ENCODE measurements at places on chromosomes 3 and 15.

DNA sequence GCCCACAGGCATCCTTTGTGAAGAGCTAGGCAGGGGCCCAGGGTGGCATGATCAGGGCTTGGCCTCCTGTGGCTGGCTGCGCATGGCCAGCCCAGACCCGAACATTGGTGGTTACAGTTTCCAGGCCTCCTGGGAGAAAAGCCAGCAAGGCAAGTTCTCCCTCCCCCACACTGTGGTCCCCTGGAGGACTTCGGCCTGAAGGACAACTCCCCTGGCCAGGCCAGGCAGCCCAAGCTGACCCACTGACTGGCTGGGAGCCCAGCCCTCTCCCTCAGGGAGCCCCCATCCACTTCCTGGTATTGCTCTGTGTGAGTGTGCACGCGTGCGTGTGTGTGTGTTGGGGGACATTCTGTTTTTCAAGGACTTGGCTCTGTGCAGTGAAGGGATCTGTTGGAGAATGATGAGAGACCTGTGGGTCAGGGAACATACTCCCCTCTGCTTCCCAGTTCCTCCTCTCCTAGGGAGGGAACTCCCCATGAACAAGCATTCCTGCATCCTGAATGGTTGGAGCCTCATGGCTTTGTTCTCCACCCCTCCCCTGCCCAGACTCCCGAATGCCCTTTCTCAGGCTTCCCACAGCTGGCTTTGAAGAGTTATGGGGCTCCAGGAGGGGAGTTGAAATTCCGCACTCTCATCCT is 29.5 kb downstream of the CORO2B start:
- no peak for DNase-seq

DNA sequence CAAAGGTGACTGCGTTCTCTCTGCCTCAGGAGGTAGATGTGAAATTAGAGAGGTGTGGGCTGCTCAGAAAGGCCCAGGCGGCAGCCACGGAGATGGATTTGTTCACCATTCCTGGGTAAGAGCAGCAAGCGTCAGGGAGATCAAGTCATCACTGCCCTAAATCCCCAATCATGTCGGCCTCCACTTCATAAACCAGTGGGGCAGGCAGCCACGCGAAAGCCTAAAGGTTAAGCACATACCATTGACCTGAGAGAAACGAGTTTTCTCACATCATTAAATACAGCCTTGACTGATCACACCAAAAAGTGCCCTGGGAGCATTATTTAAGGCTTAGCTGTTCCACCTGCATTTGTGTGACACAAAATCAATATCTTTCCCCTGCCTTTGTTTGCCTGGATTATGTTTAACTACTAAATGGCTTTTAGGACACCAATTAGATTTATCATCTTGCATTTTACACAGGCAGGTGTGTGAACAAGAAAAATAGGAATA is 50.7 kb upstream of the FOXB1 start:
- no peak for DNase-seq

DNA sequence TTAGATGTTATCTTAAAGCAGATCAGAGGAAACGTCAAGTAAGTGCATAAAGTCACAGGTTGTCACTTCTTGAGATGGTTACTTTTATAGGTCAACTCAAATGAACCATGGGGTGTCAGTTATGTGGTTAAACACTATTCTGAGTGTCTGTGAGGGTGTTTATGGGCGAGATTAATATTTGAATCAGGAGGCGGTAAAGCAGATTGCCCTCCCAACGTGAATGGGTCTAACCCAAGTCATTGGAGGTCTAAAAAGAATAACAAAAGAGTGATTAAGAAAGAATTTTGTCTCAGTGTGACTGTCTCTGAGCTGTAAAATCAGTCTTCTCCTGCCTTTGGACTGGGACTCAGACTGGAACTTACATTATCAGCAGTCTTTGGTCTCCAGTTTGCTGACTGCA is 977.5 kb downstream of the NAALADL2 start:
- no peak for DNase-seq

DNA sequence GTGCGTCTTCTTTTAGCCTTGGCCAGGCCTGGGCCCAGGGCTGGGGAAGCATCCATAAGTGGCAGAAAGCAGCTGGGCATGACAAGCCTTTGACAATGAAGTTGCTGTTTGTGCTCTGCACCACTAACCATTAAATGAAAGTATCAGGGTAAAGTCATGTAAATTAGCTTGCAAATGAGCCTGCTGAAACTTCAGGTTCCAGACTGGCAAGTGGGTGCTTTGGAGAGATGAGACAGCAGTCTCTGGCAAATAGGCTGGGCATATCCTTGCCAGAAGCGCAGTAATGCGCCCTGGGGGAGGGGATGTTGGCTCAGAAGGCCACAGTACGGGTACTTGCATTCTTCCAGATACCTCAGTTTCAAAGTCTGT is 40.7 kb downstream of the RAB6B start:
- DNase-seq, result no peak

- no peak for DNase-seq
Measured at GRCh38 chr15:28005004-28005527, 94.0 kb downstream of the OCA2 start.

DNA sequence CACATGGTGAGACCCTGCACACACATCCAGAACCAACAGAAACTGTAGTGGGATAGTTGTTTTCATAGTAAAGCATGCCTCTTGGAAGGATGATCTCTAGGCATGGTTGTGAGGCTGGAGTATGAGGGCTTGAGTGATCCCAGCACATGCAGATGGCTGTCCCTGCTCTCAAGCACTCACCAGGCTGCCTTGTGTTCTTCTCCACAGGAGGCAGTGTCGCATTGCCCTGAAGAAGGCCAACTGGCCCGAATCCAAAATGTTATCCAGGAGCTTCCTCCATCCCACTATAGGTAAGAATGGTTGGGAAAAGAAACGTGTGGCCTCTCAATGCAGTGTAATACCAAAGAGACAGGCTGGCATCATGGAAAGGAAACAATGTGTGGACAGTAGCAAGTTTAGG is 82.7 kb downstream of the TMEM39A start:
- DNase-seq, result no peak

DNA sequence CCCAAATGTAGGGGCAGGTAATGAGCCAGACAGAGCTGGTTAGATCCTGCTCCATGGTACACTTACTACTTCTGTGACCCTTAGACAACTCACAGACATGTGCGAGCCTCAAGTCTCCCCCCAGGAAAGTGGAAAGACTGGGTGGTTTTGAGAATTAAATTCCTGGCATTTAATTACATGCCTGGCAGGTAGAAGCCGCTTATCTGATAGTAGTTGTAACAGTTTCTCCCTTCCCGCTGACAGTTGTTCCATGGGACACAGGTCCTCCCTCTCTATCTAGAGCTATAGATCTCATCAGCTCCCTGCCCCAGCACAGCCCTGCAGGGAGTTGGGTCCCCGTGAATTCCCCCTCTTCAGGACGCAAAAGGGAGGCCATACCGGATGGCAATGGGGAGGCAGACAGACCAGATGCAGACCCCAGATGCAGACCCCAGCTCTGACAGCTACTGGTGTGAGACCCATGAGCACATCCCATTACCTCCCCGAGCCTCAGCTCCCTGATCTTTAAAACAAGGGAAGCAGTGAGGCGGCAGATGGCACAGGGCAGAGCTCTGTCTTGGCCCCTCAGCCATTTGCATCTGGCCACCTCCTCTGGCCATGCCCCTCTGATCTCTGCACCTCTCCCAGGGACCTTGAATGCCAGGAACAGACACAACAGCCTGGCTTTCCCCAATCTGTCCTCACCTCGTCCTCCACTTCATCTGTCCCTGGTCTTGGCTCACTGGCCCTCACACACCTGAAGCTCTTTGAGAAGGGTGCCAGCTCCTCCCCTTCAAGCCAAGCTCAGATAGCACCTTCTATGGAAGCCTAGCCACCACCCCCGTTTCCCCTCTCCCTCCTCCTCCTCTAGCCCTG is 34.1 kb upstream of the NR2C2 start:
- no peak for DNase-seq

DNA sequence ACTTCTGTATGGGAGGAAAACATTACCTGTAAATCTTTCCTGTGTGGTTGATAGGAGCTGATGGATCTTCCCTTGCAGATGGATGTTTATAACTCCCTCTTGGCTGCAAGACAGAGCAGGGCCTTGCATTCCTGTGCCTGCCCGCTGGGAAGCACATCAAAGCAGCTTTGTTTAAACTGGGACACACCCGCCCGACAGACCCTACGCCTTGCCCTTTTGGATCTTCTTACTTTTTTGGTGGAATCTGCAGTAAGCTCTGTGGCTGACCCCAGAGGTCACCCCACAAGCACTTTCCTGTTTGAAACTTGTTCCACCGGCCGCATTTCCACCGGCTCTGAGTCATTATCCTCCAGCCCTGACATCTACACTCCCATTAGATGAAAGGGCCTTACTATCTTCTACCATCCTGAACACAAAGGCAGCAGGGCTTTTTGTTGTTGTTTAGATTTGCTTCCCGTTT is 244.1 kb upstream of the STT3B start:
- no peak for DNase-seq

DNA sequence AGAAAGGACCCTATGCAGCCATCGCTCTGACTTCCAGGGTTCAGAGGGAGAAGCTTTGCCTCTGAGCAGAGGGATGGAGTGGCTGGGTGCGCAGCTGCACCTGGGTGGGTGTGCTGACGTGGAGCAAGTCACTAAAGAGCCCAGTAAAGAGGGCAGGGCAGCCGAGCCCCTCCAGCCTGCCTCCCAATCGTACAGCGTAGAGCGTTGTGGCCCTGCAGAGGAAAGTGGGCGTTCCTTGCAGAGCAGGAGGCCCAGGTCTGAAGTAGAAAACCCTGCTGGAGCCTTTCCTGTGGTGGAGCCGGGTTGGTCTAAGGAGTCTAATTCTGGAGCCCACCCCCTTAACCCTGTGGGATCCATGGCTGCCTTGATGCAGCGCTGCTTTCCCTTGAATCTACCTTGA is 61.0 kb downstream of the ABTB1 start:
- DNase-seq, result no peak

- DNase-seq, result no peak
Measured at GRCh38 chr15:58383876-58384275, 47.9 kb upstream of the LIPC start.

DNA sequence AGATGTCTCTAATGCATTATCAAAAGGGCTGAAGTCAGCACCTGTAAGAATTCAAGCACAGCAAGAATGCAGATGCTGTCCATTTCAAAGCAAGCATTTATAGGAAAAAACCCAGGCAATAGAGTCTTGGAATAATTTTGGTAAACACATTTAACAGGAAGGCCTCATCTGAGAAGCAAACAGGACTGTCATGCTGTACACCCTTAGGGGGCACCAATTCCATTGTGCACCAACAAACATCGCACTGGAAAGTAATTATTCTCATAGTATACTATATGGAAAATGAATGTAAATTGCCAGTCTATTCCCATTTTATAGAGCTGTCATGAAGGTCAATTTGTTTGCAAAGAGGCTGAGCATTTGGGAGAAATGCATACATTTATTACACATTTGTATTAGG is 247.3 kb upstream of the SUCLG2 start:
- no peak for DNase-seq

DNA sequence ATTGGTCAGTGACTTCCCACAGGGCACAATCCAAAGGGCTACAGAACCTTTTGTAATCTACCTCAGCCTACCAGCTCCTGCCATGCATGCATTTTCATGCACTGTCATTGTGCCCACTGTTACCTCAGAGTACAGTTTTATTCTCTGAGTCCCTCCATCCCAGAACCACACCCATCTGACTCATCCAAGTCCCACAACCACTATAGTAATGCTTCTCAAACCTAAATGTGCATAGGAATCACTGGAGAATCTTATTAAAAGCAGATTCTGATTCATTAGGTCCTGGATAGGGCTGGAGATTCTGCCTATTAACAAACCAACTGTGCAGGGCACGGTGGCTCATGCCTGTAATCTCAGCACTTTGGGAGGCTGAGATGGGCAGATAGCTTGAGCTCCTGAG is 3.7 kb upstream of the B3GALNT1 start:
- DNase-seq, result no peak

DNA sequence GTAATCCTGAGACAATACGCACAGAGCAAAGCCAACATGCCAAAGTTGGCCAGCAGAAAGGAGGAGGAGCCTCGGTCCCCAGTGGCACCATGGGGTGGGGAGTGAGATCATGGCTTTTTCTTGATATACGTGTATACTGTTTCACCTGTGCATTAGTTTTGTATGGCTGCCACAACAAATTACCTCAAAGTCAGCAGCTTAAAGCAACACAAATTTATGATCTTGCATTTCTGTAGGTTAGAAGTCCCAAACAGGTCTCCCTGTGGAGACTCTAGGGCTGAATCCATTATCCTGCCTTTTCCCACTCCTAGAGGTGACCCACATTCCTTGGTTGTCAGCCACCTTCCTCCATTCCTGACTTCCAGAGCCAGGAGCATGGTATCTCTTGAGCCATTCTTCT is 176.9 kb upstream of the NSMCE3 start:
- no peak for DNase-seq

- DNase-seq, result no peak
Measured at GRCh38 chr3:107307205-107307604, 70.0 kb upstream of the CCDC54 start.

GRCh38 chr3:153767601-153768560 is 353.3 kb upstream of the ARHGEF26 start:
- no peak for DNase-seq

DNA sequence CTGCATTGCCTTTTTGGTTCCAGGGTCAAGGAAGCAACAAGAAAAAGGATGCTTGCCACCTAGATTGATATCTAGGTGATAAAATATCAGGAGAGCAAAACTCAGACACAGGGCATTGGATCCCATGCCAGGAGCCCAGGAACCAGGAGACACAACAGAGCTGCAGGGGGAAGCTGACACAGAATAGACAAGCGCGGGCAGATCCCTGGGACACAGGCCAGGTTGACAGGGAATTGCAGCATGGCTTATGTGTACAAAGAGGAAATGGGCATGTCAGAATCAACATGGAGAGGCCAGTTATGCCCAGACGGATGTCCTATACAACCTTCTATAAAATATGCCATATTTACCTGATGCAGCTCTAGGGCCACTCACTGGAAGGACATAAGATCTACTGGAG is 84.2 kb downstream of the SEMA6D start:
- no peak for DNase-seq

DNA sequence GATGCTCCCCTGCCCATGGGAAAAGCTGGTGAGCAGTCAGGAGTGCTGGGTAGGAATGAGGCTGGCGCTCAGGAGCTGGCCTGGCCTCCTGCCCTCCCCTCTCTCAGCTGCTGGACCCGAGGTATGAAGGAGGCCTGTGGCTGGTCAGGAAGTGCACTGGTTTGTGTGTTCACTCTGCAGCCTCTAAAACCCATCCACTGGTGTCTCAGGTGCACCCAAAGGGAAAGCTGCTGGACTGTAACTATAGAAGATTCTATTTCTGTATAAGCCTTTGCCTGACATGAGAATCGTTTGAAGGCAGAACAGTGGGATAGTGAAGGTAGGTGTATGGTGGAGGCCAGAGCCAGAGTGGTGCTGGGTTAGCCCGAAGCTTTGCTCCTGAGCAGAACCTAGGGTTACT is 5.7 kb upstream of the CPNE9 start:
- DNase-seq, result no peak

DNA sequence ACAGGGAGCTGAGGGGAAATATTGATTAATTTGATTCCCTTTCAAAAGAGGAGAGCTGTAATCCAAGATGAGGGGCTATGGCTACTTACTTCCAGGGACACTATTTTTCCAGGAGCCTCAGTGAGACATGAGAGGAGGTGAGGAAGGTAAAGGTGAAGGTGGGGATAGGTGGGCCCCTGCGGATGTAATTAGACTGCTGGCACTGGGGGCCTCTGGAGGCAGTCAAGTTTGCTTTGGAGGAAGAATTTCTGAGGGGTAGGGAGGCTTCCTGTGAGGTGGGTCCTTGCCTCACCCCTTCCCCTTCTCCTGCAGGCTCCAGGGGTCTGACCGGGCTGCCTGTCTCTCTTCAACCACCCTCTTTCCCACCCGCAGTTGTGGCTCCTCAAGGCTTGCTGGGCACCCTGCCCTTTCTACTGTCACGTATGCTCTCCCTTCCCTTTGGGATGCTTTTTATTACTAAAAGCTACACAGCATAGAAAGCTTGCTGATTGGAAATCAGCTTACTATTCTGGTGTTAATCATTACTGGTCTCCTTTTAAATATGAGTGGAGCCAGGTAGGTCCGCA is 22.5 kb downstream of the GASK1A start:
- no peak for DNase-seq
